ENCODE measurements at places on chromosomes 13 and 19. TPM values are rescaled to one million over a fixed set of nuclear protein-coding genes. Genes with fewer than 3 reads are reported as not detected.
A peak's percentile ranks its signal among the peaks of the same experiment; 100 is the strongest.

SLC7A10 gene
- total RNA-seq = not detected

- DNase-seq = no peak
Measured at GRCh38 chr13:27341616-27342015, 71.0 kb downstream of the RASL11A start.

GPR4 gene
- 3.4 TPM for total RNA-seq

PROZ gene
- total RNA-seq = not detected

DNA sequence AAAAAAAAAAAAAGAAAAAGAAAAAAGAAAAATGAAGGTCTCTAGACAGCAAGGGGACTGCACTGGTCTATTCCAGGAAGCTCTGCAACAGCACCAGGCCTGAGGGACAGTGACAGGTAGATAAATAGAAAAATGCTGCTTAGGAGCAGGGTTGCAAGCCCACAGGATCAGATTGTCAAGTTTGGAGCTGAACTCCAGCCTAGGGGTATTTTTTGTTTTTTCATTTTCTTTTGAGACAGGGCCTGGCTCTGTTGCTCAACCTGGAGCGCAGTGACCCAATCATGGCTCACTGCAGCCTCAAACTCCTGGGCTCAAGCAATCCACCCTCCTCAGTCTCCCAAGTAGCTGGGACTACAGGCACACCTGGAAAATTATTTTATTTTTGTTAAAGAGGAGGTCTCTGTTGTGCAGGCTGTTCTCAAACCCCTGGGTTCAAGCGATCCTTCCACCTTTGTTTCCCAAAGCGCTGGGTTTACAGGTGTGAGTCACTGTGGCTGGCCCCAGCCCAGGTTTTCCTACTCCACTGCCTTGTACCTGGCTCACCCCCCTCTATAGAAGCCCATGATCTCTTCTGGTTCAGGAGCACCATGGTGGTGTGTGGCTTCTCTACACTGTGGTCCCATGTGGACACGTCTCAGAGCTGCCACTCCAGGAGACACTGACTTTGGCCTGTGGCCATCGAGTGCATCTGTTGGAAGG lies 23.9 kb downstream of the POP4 start:
- no peak for DNase-seq

GRCh38 chr19:46842791-46843190 lies 7.9 kb downstream of the AP2S1 start:
- DNase-seq = no peak

DNA sequence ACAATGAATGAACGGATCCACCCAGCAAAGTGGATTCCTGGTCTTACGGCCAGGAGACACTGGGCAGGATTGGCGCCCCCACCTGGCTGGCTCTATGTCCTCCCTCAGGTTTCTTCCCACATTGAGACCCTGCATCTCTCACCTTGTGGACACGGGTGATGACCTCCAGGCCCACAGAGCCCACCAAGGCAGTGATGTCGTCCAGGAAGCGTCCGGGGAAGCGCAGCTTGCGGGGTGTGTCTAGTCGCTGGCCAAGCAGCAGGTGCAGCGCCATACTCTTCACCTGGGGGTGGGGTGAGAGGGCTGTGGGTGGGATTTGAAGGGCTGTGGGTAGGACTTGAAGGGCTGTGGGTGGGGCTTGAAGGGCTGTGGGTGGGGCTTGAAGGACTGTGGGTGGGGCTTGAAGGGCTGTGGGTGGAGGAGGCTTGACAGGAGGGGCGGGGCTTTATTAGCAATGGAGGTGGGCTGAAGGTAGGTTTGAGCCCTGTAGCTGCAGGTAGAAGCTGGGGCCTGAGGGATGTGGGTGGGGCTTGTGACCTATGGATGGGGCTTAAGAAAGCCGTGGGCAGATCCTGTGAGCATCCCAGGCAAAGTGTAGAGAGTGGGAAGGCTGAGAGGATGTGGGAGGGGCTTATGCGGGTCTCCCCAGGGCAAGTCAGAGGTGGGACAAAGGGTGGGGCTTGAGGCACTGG lies 12.1 kb upstream of the ANGPTL8 start:
- no peak for DNase-seq

ZNF30 gene
- 1.7 TPM for total RNA-seq

- DNase-seq = no peak
Measured at GRCh38 chr19:40489882-40490230, 23.1 kb downstream of the SPTBN4 start.

KIR3DL1 gene
- not detected for total RNA-seq

- DNase-seq = no peak
Measured at GRCh38 chr13:92901739-92902138, 324.9 kb upstream of the GPC6 start.

DNA sequence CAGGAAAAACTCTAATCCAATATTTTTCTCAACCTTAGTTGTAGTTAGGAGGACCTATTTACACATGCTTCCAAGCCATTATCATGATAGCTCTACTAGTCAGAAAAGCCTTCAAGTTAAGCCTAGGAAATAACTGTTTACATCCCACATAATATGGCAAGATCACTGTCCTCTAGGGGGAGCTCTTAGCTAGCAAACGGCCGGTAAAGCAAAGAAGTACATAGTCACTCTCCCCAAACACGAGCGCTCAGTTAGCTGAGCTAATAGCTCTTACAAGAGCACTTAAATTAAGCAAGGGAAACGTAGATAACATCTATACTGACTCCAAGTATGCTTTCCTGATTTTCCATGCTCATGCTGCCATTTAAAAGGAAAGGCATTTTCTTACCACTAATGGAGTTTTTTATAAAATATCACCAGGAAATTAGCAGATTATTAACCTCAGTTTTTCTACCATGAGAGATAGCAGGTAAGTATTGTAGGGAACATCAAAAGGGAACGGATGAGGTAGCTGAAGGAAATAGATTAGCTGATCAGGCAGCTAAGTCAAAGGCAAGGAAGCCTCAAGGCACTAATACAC lies 100.6 kb upstream of the PABPC3 start:
- no peak for DNase-seq

- DNase-seq = no peak
Measured at GRCh38 chr19:15248648-15249527, 16.6 kb upstream of the EPHX3 start.

DNA sequence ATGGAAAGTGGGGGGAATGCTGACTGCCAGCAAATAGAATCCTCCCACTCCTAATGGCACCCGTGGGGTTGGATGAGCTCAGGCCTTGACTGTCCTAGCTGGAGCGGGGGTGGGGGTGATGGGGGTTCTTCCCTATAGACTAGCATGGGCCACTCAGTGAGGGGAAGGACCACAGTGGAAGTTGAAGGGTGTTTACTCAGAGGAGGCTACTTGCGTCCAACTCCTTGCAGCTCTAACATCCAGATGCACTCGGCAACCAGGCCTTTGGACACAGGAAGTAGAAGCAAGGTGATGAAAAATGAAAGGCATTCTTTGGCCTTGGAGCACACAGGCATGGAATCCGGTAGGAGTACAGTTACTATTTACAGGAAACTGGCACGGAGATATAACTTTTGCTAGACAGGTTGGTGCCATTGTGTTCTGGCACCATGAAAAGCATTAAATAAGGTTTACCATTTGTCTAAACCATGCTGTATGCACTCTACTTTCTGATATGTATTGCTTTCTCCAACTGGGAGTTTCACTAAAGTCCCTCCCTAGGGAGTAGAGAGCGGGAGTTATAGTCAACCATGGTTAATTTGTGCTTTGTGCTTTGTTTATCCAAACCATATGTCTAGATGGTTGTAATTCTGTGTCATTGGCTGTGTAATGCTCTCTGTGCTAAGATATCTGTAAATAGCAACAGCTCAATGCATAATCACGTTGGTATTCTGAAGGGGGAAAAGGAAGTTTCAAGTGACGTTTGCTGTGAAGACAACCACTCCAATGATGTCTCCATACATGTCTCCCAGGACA lies 125.3 kb downstream of the TSHZ3 start:
- no peak for DNase-seq

CEACAM20 gene
- total RNA-seq = 5.0 TPM

ZNF577 gene
- 10.7 TPM for total RNA-seq

GRCh38 chr13:41716236-41716635 lies 244.7 kb downstream of the VWA8 start:
- no peak for DNase-seq

DNA sequence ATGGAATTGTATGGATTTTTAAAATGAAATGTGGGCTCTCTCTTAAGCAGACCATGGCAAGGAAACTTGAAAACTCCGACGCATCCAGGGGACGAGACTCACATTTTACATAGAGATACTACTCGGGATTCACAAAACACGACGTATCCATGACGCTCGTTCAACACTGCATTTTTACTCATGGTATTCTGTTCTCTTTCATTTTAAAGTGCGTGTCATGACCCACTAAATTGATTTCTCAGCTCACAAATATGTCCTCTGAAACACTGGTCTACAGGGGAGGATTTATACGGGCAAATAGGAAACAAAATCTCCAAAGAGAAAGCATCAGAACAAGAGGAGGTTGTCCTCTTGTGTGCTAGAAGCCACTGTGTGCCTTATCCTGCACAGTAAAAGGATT lies 523.5 kb downstream of the MYO16 start:
- DNase-seq = no peak

DNA sequence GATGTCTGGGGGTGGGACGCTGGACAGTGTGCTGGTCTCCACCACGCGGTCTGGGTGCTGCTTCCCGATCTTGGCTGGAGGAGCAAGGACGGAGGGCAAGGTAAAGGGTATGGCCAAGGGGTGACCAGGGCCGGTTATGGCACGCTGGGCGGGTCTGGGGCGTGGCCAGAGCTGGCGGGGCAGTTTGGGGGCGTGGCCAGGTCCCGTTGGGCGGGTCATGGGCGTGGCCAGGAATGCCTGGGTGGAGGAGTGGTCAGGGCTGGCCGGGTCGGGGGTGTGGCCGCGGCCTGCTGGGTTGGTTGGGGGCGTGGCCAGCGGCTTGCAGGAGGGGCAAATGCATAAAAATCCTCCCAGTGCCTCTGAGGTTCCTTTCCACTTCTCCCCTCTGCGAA lies 19.2 kb downstream of the GPX4 start:
- DNase-seq = peak; percentile 83

GRCh38 chr13:46168341-46168740 lies 13.6 kb downstream of the LCP1 start:
- DNase-seq = peak; percentile 65

- DNase-seq = peak; percentile 32
Measured at GRCh38 chr13:111389621-111390521, 69.4 kb downstream of the TEX29 start.

- DNase-seq = no peak
Measured at GRCh38 chr13:50226515-50227155, 211.4 kb downstream of the KCNRG start.

DNA sequence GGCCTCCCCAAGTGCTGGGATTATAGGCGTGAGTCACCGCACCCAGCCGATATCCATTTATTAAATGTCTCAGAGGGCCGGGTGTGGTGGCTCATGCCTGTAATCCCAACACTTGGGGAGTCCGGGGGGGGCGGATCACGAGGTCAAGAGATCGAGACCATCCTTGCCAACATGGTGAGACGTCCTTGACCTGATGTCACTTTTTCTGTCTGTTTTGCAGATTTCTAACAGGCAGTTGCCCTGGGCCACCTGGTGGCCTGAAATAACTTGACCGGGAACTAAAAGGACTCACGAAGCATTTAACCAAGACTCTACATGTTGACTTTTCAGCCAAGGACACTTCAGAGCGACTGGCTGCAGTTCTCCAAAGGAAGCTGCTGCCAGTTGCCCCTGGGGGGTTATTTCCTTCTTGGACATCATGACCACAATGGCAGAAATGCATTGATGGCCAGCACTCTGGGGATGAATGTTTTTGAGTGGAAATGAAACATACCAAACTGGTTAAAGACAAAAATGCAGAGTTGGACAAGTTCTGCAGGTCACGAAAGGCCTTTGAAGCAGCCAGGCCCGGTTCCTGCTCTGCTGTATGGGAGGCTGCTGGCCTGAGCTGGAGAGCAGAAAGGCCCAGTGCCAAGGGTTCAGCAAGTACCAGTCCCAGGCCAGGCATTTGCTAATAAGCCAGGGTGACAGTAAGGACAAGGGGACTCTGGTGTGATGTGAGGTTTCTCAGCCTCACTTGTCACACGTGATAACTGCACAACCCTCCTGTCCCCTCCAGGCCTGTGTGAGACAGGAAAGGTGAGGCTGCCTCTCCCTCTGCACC lies 8.3 kb downstream of the ZNF837 start:
- DNase-seq = no peak

Data from Peyer's patch (tissue), 4 donors.